NCI-H1694 (cell line): ENCODE measurements at places on chromosomes 12 and 14.

- DNase-seq: no peak
These were observed 42.9 kb downstream of the CCDC85C start for GRCh38 chr14:99560922-99561683.

DNA sequence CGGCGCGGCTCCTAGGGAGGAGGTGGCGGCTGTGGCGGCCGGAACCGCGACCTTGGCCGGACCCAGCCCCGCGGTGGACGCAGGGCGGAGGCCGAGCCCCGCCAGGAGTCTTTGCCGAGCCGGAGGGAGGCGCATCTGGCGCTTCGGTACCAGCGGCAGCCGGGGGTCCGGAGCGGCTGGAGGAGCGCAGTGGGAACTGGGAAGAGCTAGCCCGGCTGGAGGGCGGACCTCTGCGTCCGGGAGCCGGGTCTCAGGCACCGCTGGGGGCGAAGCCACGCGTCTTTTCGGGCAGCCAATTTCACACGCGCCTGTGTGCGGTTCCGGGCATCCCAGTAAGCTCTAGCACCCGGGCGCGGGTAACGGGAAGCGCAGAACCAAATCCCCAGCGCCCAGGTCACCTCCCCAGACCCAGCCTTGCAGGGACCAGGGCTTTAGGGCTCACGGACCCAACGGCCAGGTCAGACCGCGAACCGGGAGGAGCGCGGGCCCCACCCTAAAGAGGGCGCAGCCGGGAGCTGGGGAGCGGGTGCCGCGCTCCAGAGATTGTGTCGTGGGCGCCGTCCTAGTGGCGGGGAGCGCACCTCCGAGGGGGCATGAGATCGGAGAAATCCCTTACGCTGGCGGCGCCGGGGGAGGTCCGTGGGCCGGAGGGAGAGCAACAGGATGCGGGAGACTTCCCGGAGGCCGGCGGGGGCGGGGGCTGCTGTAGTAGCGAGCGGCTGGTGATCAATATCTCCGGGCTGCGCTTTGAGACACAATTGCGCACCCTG lies 89.4 kb downstream of the GALNT8 start:
- no peak for DNase-seq

- DNase-seq: no peak
These were observed 30.4 kb downstream of the NUAK1 start for GRCh38 chr12:106108185-106108835.

DNA sequence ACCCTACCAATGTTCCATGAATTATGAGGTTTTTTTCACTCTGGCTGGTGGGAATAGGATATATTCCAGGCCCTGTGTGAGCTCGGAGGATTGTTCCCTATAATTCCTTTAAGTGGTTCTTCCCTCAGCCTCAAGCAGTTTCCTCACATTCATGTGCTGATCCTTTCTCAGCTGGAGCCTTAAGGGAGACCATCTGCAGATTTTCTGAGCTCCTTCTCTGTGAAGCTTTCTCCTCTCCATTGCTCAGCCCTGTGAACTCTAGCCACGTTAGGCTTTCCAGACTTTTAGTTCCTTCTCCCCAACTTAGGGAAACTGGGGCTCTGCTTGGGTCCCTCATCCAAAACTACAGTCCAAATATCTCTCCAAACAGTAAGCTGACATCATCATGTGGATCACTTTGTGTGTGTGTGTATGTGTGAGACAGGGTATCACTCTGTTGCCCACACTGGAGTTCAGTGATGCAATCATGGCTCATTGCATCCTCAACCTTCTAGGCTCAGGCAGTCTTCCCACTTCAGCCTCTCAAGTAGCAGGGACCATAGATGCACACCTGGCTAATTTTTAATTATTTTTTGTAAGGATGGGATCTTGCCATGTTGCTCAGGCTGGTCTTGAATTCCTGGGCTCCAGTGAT lies 219.5 kb upstream of the OTX2 start:
- no peak for DNase-seq

DNA sequence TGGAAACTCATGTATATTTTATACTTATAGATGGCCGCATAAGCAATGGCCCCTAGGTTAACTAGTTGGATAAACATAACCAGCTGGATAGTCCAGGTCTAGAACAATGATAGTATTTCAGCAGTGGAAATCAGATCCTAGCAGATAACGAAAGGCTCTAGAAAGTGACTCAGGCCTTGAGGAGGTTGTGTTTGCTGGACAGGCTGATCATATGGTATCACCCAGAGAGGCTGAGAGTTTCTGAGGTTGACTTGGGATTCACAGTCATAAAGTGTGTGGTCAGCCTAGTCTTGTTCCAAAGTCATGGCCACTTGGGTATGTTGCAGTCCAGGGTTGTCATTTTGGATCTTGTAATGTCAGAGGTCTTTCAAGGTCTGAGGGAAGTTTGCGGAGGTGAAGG lies 16.8 kb downstream of the FLVCR2 start:
- no peak for DNase-seq

- no peak for DNase-seq
These were observed 78.4 kb upstream of the FUT8 start for GRCh38 chr14:65333943-65334687.

DNA sequence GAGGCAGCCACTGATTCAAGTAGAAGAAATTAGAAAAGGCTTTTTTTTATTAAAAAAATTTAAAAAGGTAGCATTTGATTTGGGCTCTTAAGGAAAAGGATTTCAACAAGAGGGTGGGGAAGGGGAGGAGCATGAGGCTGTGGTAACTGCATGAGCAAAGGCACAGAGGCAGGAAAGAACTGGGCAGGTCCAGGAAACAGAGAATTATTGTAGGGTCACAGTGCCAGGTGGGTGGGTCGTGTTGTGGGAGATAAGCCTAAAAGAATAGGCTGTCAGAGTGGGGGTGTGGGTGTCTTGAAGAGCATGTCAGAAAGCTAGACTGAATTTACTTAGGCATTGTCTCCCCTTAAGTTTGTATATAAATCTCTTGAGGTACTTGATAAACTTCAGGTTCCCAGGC lies 7.8 kb downstream of the LIMA1 start:
- DNase-seq: no peak

DNA sequence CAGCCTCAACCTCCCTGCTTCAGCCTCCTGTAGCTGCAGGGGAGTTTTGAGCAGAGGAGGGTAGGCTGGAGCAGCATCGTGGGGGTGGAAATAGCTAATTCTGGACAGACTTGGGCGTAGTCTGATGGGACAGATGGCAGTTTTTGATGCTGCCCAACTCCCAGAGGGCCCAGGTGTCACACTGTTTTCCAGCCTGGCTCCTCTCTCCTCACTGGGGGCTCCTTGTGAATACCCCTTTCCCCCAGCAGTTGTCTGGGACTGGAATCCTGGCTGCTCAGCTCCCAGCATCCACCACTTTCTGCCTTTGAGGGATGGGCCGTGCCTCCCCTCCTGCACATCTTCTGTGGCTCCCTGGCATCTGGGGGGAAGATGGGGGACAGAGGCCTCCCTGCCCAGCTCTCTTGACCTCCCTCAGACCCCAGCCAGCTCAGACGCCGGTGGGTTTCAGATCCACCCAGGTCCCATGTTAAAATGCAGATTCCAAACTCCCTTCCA lies 34.0 kb downstream of the SH2B3 start:
- no peak for DNase-seq

GRCh38 chr12:116665666-116666304 lies 72.1 kb downstream of the SPRING1 start:
- DNase-seq: no peak

DNA sequence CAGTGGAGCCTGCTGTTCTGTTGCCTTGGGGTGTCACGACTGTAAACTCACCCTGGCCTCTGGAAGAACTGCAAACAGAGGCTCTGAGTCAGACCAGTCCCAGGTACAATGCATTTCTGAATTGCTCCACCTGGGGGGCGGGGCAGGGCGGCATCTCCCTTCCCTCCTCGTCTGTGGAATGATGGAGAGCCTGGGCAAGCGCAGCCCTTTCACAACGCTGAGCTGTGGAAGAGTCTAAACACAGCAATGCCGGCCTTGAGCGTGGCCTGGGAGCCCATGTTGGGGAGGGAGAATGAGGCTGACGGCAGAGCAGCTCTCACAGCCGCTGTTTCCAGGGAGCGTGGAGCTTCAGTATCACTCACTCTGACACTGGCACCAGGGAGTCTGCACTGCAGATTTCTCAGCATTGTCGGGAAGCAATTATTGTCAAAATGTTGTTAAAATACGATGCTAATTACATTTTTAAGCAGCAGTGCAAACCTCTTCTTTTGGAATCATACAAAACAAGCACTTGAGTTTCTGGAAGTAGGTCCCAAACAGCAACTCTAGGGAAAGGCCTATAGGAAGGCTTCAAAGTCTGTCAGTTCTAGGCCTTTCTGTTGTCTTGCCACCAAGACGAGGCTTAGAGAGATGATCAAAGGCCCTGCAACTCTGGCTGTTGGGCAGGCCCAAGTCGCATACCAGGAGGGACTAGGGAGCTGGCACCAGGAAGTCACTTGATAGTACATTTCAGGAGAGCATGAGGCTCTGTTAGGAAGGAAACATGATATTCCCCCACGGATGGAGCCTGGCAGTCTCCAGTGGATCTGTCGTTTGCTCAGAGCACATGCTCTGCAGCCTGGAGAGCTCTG lies 244.0 kb upstream of the FKBP4 start:
- no peak for DNase-seq
